ENCODE measurements at places on chromosomes 1 and 21. TPM values are rescaled to one million over a fixed set of nuclear protein-coding genes. Genes with fewer than 3 reads are reported as not detected.

RGS13 gene
- total RNA-seq = not detected

ADAMTS4 gene
- total RNA-seq = 0.27 TPM

CD52 gene
- 254 TPM for total RNA-seq

CACNA1S gene
- not detected for total RNA-seq

DNASE2B gene
- total RNA-seq = not detected

MARCKSL1 gene
- total RNA-seq = 13.4 TPM

LIN28A gene
- total RNA-seq = not detected

FMO2 gene
- total RNA-seq = not detected

PLEKHN1 gene
- 3.8 TPM for total RNA-seq

KRTAP13-2 gene
- not detected for total RNA-seq

LRRC3 gene
- 1.0 TPM for total RNA-seq

PRR9 gene
- total RNA-seq = not detected
